Epithelial cell of esophagus (primary cell): ENCODE measurements at places on chromosomes 6 and 20.

GRCh38 chr6:29336269-29336668 lies 32.4 kb downstream of the OR5V1 start:
- no peak for DNase-seq

- no peak for DNase-seq
Measured at GRCh38 chr6:122042960-122043735, 356.3 kb upstream of the HSF2 start.

DNA sequence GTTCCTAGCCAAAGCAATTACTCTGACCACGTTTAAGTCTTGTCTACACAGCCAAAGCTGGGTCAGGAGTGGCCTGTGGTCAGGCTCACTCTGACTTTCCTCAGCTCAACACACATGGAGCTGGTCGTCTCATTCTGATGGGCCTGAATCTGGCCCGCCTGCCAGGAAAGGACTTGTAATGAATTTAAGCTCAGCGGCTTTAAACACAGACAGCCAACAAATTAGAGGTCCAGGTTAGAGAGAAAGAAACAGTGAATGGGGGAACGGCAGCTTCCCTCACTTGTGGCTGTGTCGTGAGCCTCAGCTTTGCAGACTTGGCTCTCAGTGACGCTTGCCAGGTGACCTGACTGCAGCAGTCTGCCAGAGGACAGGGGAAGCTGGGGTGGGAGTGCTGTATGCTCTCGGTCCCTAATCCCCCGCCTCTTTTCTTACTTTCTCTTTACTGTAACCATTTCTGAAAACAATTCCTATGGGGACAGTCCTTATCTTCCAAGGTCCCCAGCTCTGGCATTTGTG lies 121.9 kb upstream of the AGPAT4 start:
- DNase-seq = no peak

GRCh38 chr6:28977341-28978132 lies 27.6 kb downstream of the ZNF311 start:
- peak; percentile 83 for DNase-seq

DNA sequence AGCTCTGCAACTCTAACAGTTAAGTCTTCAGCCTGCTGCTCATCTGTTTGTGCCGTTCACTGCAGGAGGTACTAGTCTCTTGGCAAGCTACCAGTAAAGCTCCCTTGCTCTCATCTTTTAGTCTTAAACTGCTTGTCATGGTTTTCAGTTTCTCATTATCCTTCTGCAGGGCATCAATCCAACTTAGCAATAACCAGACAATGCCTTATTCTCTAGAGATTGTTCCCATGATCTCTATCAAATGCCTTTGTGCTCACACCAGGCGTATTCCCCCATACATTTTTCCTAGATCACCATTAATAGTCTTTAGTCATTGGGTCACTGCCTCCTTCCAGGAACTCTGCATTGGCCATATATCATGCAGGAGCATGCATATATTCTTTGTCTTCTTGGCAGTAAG lies 171.3 kb downstream of the GRM1 start:
- DNase-seq = no peak

DNA sequence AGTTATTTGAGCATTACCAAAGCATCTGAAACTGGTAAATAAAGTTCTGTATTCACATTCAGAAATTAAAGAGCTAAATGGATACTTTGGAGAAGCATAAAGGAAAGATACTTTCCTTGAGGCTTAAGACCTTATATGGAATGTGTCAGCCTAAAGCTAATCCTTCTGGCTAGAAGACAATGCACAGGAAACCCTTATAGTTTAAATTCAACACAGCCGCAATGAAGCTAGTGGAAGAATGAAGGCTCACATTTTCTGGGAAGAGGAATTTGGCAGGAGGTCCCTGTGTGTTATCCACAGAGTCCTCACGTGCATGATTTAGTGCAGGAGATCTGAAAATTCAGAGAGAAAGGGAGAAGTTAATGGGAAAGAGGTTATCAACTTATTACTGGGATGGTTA lies 21.5 kb upstream of the CHD6 start:
- no peak for DNase-seq

GRCh38 chr6:166636934-166637333 lies 9.9 kb upstream of the RPS6KA2 start:
- DNase-seq = no peak

- no peak for DNase-seq
Measured at GRCh38 chr20:34388000-34388399, 24.9 kb downstream of the ITCH start.

DNA sequence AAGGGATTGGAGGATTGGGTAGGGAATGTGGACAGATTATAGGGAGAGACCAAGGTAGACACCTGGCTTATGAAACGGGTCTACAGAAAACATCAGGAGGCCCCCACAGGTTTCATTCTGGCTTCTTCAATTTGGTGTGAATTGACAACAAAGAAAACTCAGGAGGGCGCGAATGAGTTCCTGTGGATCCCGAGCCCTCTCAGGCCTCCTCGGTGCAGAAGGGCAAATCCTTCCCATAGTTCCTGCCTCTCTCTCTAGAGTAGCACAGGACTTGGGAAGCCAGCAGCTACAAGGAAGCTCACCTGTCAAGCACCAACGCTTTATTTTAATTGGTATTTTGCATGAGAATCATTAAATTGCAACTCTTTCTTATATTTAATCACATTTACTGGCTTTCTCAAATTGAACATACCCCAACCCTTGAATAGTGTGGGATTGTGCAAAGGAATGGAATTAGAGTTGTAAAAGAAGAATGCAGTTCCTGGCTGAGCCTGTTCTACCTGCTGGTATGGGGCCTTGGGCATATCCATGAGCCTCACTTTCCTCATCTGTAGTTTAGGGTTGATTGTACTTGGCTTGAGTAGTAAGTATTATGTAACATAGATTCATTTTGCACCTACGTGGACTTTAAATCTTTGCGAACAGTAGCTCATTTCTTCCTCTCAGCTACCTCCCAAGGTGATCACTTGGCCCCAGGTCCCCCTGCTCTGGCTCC lies 56.4 kb upstream of the PHACTR2 start:
- peak; percentile 17 for DNase-seq

GRCh38 chr6:144264270-144265060 lies 20.7 kb upstream of the UTRN start:
- peak; percentile 92 for DNase-seq

DNA sequence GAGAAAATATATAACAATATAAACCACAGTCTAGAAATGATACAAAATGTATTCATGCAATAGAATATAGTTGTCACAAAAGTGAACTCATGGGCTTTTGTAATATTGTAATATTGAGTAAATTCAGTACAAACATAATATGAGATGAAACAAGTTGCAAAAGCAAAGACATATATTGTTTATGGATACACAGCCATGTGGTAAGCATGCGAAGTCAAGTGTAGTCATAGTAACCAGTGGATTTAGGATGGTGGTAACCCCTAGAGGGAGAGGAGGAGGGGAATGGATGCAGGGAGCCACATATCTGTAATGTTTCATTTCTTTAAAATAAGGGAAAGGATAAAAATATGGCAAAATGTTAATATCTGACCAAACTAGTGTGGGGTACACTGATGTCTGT lies 47.3 kb downstream of the ARMC2 start:
- DNase-seq = no peak

GRCh38 chr6:134535831-134536230 lies 217.9 kb upstream of the SGK1 start:
- peak; percentile 39 for DNase-seq

DNA sequence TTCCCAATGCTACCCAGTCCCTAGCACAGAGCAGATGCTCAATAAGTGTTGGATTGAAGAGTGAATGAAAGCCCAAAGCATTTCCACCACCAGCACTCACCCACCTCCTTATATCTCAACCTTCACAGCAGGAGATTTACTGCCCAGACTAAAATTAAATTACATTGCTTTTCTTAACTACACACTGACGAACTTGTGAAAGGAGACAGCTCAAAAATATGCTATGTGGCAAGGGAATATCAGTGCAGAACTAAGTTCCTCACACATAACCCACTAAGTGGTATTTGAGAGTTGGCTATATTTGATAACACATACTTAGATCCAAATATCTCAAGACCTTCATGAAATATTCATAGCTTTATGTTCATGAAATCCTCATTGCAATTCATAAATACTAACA lies 137.7 kb downstream of the FRK start:
- DNase-seq = no peak
